Eye (tissue), 1 donor: ENCODE measurements at places on chromosomes 4 and X.
A peak's percentile ranks its signal among the peaks of the same experiment; 100 is the strongest.

- DNase-seq = no peak
These were observed 60.5 kb upstream of the C1GALT1C1 start for GRCh38 chrX:120690344-120690743.

DNA sequence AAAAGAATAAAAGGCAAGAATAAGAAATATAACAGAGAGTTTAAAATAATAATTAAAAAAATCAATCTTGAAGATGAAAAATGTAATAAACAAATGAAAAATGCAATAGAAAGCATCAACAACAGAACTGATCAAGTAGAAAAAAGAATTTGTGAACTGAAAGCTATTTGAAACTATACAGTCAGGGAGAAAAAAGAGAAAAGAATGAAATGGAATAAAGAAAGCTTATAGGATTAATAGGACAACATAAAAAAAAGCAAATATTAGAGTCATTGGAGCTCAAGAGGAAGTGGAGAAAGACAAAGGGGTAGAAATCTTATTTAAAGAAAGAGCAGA is 126.8 kb upstream of the RPL34 start:
- no peak for DNase-seq

GRCh38 chr4:185304944-185305690 is 90.6 kb downstream of the LRP2BP start:
- DNase-seq = peak; percentile 73

GRCh38 chrX:139025816-139026215 is 314.3 kb upstream of the FGF13 start:
- DNase-seq = no peak

DNA sequence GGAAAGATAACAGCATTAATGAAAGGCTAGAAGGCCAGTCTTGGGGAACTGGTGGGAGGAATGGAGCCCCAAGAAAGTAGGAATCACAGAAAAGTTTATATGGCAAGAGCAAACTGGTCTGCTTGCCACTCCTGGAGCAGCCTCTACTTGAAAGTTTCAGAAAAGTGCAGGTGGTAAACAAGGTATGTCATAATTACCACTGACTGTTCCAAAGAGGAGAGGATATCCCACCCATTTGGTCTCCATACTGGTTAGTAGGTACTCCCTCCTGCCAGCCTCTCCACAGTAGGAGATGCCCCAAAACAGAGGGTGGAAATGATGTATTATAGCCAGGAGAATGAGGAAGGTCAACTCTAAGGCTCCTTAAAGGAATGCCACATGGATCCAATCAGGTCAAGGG is 145.1 kb downstream of the INPP4B start:
- DNase-seq = no peak

DNA sequence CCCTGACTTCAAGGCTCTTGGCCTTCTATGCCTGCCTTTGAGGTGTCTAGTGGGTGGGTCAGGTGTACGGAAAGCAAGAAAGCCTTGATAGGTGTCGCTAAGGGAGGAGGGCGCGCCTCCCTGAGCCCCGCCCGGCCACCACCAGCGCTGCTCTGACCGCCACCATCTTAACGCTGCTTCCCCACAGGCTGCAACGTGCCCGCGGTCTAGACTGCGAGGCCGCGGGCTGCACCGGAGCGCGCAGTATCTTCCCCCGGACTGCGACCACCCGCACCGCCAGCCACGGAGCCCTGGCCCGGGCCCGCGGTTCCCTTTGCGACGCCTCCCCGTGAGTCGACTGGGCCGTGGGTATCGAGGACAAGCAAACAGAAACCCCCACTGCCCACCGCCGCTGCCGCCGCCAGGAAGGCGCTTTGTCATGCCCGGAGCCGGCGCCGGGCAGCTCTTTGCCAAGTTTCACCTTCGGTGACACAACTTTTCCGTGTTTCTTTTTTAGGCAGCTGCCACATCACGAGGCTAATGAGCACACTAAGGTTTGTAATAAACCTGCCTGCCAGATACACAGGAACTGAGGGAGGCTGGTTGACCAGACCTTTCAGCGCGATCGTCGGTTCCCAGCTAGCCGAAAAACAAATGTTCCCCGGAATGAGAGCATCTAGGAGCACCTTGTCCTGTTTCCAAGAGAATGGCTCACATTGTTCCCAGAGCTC is 335.8 kb upstream of the F9 start:
- DNase-seq = peak; percentile 56

GRCh38 chr4:144579411-144580030 is 66.4 kb upstream of the HHIP start:
- no peak for DNase-seq

DNA sequence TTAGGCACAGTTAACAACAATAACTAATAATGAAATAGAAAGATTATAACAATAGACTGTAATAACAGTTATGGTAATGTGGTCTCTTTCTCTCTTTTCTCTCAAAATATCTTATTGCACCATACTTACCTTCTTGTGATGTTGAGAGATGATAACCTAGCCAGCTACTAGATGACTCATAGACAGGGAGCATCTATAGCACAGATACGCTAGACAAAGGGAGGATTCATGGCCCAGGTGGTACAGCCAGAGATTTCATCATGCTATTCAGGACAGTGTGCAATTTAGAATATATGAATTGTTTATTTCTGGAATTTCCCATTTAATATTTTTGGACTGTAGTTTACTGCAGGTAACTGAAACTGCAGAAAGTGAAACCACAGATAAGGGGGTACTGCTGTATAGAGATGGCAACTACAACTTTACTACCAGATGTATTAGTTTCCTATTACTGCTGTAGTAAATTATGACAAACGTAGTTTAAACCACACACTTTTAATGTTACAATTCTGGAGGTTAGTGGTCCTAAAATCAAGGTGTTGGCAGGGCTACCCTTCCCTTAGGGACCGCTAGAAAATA is 41.8 kb upstream of the MAGED1 start:
- DNase-seq = no peak

GRCh38 chrX:134525086-134525792 is 65.3 kb downstream of the HPRT1 start:
- DNase-seq = no peak

- peak; percentile 77 for DNase-seq
These were observed 155.8 kb downstream of the PDGFC start for GRCh38 chr4:156815717-156816359.

DNA sequence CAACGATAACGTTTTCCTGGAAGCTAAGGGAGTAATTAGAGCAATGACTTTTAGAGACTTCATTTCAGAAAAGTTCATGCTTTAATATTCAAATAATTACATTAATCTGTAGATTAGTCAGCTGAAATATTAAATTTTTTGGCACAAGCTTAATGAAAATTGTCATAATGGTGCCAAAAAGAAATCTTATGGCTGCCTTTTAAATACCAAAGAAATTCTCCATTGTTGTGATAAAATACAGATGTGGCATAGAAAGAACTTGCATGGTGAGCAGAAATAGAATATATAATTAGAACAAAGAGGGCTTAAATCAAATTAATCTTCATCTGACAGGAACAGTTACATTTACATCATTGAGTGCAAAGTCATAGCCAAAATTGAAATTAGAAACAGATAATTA is 263.5 kb downstream of the AFF2 start:
- no peak for DNase-seq

- peak; percentile 8 for DNase-seq
These were observed 75.1 kb upstream of the HTR2C start for GRCh38 chrX:114508756-114509155.

- DNase-seq = no peak
These were observed 88.6 kb upstream of the IL1RAPL1 start for GRCh38 chrX:28498658-28499057.

- no peak for DNase-seq
These were observed 17.4 kb upstream of the PACRGL start for GRCh38 chr4:20682853-20683252.

GRCh38 chr4:5940470-5941203 is 47.8 kb upstream of the CRMP1 start:
- no peak for DNase-seq

- DNase-seq = no peak
These were observed 201.6 kb downstream of the ADGRL3 start for GRCh38 chr4:61401771-61402170.

- DNase-seq = no peak
These were observed 41.9 kb upstream of the CBR4 start for GRCh38 chr4:169051761-169052593.

GRCh38 chrX:148984238-148984637 is 483.8 kb downstream of the AFF2 start:
- no peak for DNase-seq

DNA sequence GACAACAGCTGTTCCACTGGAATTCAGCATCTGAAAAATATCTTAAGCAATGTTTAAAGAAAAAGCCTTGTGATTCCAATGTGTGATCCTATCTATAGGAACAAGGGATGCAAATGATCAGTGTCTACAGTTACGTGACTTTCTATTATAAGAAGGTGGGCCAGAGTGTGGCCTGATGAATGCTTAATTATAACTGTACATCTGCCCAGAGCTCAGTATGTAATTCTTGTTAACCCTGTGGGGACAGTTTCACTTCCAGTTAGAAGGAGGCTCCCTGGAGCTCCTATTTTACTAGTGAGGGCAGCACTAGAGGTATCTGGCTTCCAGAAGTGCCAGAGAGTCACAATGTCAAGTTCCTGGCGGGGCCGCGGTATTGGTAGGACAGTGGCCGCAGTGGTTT is 288.5 kb downstream of the USP46 start:
- no peak for DNase-seq

GRCh38 chr4:145098675-145099037 is 545 bp downstream of the ABCE1 start:
- DNase-seq = peak; percentile 80
